ENCODE measurements at places on chromosomes 3 and 15.

DNA sequence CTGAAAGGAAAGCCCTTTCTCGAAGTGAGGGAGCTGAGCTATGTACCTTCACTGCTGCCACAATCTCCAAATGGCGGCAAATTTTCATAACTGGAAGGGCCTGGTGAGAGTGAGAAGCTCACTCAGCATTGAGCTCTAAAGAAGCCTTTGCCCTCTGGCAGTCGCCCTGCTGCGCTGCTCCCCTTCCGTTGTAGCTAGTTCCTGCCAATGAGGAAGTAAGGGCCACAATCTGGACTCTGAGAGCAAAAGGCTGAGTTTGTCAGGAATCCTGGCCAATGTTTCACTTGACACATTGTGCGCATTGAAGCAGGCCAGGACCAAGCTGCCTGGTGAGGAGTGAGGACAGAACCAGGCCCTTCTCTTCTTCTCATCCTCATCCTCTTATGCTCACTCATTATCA is 579.5 kb downstream of the PDCD6IP start:
- DNase-seq = no peak

GRCh38 chr15:69979783-69980182 is 117.9 kb downstream of the TLE3 start:
- DNase-seq = no peak

DNA sequence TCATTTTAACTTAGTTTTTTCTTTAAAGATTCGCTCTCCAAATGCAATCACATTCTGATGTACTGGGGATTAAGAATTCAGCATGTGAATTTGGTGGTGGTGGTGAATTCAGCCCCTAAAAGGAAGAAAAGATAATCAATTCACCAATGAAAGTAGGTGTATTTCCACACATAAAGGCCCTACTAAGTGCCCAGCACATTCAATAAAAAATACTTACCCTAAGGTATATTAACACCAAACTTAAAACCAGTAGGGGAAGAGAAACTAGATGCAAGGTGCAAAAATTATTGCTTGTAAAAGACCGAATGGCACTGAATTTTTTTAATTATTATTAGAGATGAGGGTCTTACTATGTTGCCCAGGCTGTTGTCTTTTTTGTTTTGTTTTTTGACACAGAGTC is 16.8 kb upstream of the SUCNR1 start:
- DNase-seq = no peak

GRCh38 chr15:42826251-42826890 is 89.4 kb upstream of the CDAN1 start:
- DNase-seq = no peak

DNA sequence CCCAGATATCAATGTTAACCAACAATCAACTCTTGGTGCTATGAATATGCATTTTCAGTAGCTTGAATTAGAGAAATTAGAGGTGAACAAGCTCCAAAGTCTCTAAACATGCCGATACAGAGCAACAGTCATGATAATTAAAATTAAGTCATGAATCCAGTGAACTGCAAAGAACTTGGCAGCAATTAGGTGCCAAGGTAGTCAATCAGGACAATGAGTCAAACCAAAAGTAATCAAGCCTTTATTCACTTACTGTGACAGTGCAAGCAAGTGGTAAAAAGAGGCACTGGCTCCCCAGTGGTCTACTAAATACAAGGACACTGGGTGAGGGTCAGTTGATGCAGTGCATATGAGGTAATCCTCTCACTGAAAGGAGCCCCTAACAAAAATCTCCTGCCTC is 1.8 kb downstream of the ZNF770 start:
- no peak for DNase-seq

DNA sequence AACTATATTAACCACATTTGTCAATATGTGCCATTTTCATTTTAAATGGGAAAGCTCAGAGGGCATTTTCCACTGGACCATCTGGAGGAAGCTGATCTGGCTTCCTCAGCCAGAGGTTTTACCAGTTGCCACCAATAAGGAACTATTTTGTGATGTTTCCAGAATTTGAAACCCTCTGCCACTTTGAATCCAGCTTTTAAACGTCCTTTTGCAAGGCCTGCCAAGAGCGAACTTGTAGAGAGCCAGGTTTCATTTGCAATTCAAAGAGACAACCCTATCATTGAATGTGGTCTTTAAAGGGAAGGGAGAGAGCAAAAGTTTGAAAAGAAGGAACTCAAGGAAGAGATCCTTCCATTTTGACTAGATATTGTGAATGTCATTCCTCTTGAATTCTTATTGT is 123.3 kb upstream of the CHL1 start:
- DNase-seq = no peak

- DNase-seq = no peak
These were observed 36.5 kb downstream of the HCN4 start for GRCh38 chr15:73331991-73332925.

GRCh38 chr3:66991459-66991858 is 6.6 kb upstream of the KBTBD8 start:
- no peak for DNase-seq

DNA sequence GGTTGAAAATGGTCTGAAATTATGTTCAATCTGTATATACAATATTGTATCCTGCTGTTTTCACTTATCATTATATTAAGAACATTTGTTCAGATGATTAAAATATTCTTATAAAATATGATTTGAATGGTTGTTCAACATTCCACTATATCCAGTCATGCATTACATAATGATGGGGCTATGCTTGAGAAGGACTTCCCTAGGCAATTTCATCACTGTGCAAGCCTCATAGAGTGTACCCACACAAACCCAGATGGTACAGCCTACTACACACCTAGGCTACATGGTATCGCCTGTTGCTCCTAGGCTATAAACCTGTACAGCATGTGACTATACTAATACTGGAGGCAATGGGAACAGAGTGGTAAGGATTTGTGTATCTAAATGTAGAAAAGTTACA is 30.5 kb downstream of the SLC7A14 start:
- no peak for DNase-seq

DNA sequence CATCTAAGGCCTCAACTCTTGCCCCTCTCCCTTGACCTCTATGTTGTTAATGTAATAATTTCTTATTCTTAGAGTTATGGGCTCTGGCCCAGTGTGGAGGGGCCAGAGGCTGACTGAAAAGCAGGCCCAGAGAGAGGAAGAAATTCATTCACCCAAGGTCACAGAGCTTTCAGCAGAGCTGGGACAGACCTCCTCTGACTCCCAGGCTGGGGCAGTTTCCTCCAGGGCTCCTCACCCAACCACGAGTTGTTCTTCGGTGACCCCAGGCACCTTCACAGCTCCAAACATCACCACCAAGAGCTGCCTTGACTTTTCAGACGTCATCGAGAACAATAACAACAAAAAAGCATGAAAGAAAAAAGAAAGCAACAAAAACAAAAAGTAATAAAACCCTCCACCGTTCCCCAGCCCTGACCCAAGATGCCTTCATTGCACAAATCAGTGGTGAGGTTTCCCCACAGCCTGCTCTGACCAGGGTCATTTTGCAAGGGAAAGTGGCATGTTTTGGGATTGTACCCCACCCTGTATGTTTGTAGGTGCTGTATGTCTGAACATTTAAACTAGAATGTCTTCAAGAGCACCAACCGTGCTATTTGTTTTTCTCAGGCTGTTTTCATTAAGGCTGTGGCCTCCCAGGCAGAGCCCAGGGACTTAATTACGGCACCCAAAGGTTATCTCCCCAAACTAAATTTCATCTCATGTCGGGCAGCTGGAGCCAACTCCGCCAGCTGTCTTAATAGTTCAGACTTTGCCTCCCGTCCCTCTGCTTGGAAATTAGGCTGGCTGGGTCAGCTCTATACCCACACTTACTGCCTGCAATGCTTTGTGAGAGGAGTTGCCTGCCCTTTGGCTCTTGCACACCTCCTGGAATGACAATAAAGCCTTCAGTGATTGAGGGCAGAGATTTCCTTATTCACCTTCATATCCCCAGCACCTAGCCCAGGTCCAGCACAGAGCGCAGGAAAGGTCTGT is 173.8 kb downstream of the RPLP1 start:
- DNase-seq = no peak

GRCh38 chr15:88891540-88892254 is 3.6 kb downstream of the HAPLN3 start:
- no peak for DNase-seq

GRCh38 chr3:169286214-169286613 is 377.3 kb downstream of the MECOM start:
- DNase-seq = no peak

- no peak for DNase-seq
These were observed 118.5 kb downstream of the TLE3 start for GRCh38 chr15:69979262-69979661.

DNA sequence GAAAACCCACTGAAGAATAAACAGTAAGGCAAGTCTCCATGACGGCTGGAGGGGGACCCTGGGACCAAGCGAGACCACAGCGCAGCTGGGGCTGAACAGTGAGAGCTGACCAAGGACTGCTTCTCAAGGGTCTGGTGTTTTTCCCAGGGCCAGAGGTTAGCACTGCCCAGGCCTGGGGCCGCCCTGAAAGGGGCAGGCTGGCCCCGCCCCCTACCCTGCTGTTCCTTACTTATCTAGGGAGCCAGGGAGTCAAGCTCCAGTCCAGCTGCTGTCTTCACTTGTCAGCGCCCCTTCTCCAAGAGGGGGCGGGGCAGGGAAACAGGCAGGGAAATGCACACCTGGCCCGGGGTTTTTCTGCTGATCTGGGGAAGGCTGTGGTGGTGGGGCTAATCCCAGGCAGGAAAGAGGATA is 51.6 kb upstream of the HACD2 start:
- DNase-seq = no peak

- no peak for DNase-seq
These were observed 451.7 kb upstream of the SGO1 start for GRCh38 chr3:20637729-20638128.

DNA sequence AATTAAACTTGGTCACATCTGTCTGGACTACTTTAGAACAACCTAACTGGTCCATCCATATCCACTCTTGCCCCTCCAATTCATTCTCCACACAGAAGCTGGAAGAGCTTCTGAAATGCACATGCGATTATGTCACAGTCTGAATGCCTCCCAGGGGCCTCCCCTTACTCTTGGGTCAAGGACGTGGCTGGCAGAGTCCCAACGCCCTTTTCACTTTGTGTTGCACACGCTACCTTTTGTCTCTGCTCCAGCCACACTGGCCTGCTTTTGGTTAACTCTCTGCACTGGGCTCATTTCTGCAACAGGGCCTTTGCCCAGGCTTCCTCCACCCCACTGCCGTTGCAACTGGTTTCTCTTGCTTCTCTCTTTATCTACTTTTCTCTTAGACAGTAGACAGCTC is 245.2 kb downstream of the IL20RB start:
- DNase-seq = no peak

- no peak for DNase-seq
These were observed 471.5 kb upstream of the CADM2 start for GRCh38 chr3:84487296-84487695.

GRCh38 chr3:173371848-173372487 is 25.6 kb upstream of the NLGN1 start:
- DNase-seq = no peak

DNA sequence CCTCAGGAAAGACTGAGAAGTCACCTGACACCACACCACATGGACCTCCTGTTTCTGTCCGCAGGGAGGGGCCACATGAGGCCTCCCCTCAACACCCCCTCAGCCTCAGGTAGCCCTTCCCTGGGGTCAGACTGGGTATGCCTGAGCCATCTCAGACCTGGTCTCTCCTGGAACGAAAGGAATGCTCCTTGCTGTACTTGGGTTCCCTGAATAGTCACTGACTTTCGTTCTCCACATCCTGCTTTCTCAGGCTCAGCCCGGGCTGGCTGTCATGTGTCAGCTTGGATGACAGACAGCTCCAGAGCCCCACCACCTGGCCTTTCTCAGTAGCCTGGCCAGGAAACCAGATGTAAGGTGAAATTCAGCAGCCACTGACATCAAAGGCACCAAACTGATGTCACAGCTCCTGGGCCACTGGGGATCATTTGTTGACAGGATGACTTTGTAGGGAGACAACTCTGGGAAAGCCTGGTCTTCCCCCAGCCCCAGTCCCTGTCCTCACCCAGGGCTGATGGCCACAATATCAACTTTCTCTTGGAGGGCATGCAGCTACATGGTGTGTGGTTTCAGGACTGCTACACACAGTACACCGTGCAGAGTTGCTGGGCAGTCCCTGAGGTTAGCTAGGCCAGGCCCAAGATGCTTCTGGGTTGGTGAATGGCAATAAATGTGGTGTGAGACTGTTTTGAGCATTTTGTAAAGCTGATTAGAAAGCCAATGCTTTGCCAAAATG is 141.4 kb upstream of the MRPS22 start:
- no peak for DNase-seq

DNA sequence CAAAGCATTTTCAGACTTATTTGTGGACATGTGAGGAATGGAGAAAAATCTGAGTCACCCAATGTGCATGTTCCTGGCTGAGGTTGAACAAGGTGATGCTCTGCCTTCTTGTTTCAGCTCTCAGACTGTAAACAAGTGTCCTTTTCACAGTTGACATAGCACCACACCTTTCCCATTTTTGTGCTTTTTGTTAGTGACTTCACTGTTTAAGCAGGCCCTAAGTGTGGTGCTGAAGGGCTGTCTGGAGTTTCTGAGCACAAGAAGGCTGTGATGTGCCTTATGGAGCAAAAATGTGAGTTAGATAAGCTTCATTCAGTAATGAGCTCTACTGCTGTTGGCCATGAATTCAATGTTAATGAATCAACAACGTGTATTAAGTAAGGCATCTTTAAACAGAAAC is 20.4 kb downstream of the ABI3BP start:
- DNase-seq = no peak

GRCh38 chr3:55637906-55638638 is 151.0 kb upstream of the WNT5A start:
- no peak for DNase-seq

- no peak for DNase-seq
These were observed 192.8 kb upstream of the TBC1D5 start for GRCh38 chr3:17935222-17935621.

- no peak for DNase-seq
These were observed 205.5 kb downstream of the STAG1 start for GRCh38 chr3:136546720-136547119.

GRCh38 chr3:93910097-93910496 is 63.6 kb downstream of the PROS1 start:
- DNase-seq = no peak

GRCh38 chr15:48675436-48675835 is 29.9 kb upstream of the FBN1 start:
- no peak for DNase-seq

DNA sequence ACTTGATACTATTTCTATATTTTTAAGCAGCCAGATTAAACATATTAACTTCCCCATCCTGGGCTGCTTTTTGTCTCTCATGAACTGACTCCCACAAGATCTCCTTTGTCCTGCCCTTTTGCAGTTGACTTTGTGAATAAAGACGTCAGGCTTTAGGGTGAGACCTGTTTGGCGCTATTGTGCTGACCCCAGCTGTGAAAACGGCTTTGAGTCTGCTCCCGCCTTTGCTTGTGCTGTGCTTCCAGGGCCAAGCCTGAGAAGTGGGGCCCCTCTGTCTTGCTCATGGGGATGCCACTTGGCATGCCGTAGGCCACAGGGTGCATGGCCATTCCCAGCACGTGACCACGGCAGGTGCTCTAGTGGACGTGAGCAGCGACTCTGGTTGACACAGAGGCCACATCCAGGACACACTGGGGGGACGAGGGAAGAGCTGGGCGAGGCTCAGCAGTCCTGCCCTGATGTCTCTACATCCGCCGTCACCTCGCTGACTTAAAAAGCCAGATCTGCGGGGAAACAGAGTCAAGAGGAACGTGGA is 268.9 kb upstream of the LYSMD4 start:
- no peak for DNase-seq
